Osteoblast (primary cell): ENCODE measurements at places on chromosomes 5 and 9. TPM values are rescaled to one million over a fixed set of nuclear protein-coding genes. Genes with fewer than 3 reads are reported as not detected.

- H3K27me3 ChIP-seq = peaks cover 18% of the 10 kb centered on the region
- no peak overlapping the region for H3K27ac ChIP-seq
- H3K4me1 ChIP-seq = no peaks in the 10 kb centered on the region
- no peak for DNase-seq
- H3K4me3 ChIP-seq = no peak overlapping the region
- H3K36me3 ChIP-seq = no peaks in the 10 kb centered on the region
Measured at GRCh38 chr5:132044207-132044606, 16.2 kb upstream of the IL3 start.

Gene GARIN3
- total RNA-seq = not detected in 2 replicates

DNA sequence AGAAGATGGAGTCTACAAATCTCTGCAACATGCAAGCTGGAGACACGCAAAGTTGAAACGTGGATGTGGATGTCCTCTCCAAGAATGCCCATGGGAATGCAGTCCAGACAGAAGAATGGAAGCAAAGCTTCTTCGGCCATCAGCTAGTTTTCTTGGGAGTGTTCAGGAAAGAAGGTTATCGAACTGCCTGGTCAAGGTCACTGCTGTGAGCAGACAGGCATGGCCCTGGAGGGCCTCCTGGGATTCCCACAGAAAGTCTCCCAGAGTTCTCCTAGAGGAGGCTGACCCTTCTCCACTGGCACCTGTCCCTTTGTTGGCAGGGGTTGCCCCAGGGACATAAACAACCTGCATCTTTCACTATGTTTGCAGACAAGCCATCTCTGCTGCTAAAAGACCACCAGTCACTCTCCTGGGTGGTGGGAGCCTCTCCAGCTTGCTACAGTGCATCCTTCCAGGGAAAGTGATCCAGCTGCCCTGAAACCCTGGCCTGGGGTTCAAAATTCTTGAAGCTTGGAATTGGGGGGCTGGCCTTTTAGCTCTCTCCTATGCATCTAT lies 265.8 kb downstream of the SYK start:
- H3K4me3 ChIP-seq = no peak overlapping the region
- H3K36me3 ChIP-seq = no peaks in the 10 kb centered on the region
- no peak for DNase-seq
- H3K27ac ChIP-seq = no peak overlapping the region
- H3K4me1 ChIP-seq = peaks cover 13% of the 10 kb centered on the region

- H3K27ac ChIP-seq = peak overlapping the region; percentile 73
- no peaks in the 10 kb centered on the region for H3K36me3 ChIP-seq
- H3K27me3 ChIP-seq = no peaks in the 10 kb centered on the region
- no peak for DNase-seq
Measured at GRCh38 chr5:52811067-52811749, 23.5 kb downstream of the ITGA1 start.

DNA sequence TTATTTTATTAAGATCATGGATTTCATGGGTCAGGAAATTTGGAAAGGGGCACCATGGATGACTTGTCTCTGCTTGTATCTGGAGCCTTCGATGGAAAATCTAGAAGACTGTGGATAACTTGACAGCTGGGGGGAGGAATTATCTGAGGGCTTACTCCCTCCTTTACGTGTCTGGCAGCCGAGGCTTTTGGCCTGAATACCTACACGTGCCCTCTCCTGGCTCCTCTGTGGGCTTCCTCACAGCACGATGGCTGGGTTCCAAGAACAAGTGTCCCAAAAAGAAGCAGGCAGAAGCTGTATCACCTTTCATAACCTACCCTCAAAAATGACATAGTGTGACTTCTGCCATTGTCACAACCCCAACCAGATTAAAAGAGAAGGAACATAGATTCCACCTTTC lies 228.9 kb downstream of the GRIA1 start:
- no peak overlapping the region for H3K4me3 ChIP-seq
- H3K36me3 ChIP-seq = no peaks in the 10 kb centered on the region
- DNase-seq = no peak
- H3K27me3 ChIP-seq = no peaks in the 10 kb centered on the region
- H3K4me1 ChIP-seq = no peaks in the 10 kb centered on the region

Gene CTSV
- total RNA-seq = 0.29 and 0.36 TPM in 2 replicates

DNA sequence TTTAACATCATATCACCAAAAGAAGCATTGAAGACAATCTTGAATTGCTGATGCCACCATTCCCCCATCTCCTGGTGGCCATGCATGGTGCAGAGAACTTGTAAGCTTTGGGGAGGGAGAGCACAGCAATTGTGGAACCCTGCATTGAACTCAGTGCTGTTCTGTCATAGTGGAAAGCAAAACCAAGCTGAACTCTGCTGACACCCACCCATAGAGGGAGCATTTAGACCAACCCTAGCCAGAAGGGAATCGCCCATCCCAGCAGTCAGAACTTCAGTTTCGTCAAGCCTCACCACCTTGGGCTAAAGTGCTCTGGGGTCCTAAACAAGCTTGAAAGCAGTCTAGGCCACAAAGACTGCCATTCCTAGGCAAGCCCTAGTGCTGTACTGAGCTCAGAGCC lies 37.4 kb upstream of the RUSC2 start:
- no peak for DNase-seq
- no peaks in the 10 kb centered on the region for H3K4me1 ChIP-seq
- no peaks in the 10 kb centered on the region for H3K36me3 ChIP-seq
- H3K4me3 ChIP-seq = no peak overlapping the region
- H3K27ac ChIP-seq = no peak overlapping the region

DNA sequence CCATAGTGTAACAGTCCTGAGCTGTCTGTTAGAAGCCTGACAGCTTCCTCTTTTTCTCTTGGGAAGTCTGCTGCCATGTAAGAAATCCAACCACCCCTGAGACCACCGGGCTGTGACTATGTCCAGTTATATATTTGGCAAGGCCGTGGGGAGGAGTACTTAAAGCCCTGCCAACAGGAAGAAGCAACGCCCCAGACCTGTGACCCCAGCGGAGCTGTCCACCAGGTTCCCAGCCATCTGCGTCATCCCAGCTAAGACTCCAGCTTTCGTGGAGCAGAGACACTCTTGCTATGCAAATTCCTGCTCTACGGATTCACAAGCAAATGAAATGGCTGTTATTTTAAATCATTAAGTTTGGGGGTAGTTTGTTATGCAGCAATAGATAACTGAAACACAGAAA lies 417.3 kb downstream of the TLE4 start:
- H3K4me1 ChIP-seq = no peaks in the 10 kb centered on the region
- no peaks in the 10 kb centered on the region for H3K27me3 ChIP-seq
- DNase-seq = no peak

Gene DRD1
- under 0.01 TPM in 1 of 2 replicates, not detected in the other for total RNA-seq

Gene EGFL7
- 3.3 and 6.2 TPM in 2 replicates for total RNA-seq
